ENCODE measurements at places on chromosomes 5 and 9.

DNA sequence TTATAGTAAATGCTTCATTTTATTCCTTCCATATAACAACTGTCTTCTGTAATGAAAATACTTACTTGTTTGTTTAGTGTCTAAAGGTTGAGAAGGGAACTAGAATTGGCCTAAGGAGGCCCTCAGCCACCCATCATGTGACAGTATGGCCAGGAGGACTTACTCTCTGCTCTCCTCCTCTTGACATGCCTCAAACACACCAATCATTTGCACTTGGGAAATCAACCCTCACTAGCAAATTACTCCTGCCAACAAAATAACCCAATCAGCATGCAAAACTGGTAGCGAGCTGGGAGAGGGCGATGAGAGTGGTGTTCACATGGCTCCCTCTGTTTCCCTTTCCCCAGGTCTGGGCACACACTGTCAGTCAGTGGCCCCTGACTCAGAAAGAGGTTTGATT is 58.6 kb upstream of the MEF2C start:
- DNase-seq: no peak

- no peak for DNase-seq
These were observed 795.8 kb downstream of the EFNA5 start for GRCh38 chr5:106874974-106875373.

GRCh38 chr9:133973791-133974630 is 18.1 kb downstream of the VAV2 start:
- DNase-seq: no peak

DNA sequence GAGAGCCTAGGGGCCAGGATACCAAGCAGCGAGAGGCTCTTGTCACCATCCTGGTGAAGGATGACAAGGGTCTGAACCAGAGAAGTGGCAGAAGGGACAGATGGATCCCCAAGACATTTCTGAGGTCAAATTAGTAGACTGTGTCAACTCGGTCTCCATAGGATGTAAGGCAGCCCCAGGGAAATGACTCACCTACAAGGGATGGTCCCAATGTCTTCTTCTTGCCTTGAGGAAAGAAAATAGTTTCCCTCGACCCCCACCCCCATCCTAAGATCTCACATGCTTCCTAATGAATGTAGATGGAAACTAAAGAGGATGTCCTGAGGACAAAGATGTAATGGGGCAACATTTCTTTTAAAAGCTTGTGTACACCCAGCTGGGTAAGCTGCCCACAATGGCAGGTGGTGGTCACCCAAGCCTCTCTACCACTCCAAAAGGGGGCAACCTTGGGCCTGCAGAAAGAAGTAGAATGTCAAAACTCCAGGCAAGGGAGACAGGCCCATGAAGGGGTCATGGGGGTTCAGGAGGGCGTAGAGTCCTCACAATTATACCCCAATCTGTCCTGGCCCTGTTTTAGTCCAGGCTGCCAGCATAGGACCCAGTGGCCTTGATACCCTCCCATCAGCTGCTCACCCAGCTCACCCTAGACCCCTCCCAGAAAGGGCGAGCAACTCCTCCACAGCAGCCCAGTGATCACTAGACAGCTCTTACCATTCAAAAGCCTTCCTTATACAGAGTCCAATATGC is 187.4 kb downstream of the ACTL7B start:
- no peak for DNase-seq

DNA sequence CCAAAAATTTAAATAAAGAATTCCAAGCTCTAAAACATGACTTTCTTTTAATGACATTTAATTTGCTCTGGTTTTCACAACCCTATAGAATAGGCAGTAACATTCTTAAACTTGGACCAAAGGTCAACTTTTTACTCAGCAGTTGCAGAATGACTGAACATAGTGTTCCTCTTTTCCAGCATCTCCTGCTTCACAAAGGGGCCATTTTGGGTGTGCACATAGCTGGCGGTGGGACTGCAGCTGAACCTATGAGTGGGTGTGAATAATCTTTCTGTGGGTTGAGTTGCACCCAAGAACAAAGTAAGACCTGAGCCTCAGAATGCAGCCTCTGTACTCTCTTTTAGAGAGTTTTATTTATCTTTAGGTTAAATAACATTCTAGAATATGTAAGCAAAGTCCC is 96.9 kb upstream of the HAPLN1 start:
- no peak for DNase-seq

DNA sequence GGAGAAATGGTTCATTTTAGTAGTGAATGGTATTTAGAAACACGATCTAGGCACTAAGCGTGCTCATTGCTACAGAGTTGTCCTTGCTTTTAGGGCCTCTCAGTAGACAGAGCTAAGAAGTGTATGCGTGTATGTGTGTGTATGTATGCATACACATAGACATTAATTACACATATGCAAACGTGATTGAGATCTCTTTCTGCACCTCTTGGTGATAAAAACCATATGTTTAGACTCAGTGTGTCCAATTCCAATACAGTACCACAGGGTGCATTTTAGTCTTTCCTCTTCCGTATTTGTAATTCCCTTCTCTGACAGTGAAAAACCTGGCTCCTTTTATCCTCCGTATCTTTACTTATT is 13.1 kb downstream of the TRIO start:
- no peak for DNase-seq

- no peak for DNase-seq
These were observed 299.1 kb upstream of the TYRP1 start for GRCh38 chr9:12394105-12394504.

- no peak for DNase-seq
These were observed 124.4 kb upstream of the NMUR2 start for GRCh38 chr5:152529440-152529839.

GRCh38 chr9:36597412-36598178 is 24.9 kb downstream of the MELK start:
- peak; percentile 9 for DNase-seq

DNA sequence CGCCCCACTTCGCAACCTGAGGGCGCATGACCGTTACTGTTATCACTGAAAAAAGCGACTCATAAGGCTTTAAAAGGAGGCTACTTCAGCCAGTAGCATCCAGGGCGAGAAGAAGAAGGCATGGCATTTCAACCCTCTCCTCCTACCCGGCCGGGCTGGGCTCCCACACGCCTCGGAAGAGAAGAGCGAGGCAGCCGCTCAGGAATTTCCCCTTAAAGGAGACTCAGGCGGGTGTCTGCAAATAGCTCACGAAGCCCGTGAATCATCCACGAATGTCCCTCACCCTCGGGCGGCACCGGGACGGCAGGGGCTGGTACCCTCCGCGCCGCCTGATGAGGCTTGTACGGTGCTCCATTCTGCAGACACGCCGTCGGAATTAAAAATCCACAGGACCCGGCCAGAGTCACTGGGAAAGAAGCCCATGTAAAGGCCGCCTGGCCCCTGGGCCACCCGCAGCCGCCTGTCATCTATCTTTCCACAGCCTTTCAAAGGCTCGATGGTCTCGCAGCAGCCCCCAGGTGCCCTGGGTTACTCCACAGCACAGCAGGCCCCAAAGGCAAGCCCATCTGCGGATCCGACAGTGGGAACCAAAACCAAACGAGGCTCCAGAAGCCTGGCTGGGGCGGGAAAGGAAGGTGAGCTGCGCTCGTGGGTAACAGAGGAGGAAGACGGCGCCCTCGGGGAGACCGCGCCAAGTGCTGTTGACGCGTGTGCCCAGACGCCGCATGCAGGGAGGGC is 11.8 kb downstream of the SLC12A7 start:
- no peak for DNase-seq

DNA sequence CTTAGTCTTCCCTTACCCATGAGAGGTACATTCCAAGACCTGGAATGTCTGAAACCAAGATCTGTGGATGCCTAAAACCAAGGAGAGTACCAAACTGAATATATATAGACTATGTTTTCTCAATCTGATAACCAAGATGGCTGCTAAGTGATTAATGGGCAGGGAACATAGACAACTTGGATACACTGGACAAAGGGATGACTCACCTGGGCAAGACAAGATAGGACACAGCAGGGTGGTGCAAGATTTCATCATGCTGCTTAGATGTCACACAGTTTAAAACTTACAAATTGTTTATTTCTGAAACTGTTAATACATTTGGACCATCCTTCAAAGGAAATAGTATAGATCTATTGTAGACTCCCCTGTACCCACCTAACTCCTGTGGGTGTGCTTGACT is 130.9 kb downstream of the HTR1A start:
- no peak for DNase-seq

DNA sequence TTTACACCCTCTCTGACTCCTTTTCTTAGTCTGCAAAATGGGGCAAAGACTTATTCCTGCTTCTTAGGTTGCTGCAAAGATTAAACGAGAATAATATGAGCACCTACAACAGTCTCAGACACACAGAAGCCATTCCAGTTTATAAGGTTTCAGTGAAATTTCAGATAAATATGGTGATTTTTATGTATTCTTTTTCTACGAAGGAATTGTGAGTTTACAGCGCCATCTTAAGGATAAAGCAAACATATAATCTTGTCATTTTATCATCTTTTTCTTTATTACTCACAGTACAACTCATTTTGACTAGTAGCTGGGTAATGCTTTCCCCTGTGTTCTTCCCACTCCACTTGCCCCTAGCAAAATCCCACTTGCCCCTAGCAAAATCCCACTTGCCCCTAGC is 29.2 kb upstream of the SMC5 start:
- no peak for DNase-seq

GRCh38 chr5:56684159-56684558 is 131.2 kb upstream of the MAP3K1 start:
- no peak for DNase-seq

DNA sequence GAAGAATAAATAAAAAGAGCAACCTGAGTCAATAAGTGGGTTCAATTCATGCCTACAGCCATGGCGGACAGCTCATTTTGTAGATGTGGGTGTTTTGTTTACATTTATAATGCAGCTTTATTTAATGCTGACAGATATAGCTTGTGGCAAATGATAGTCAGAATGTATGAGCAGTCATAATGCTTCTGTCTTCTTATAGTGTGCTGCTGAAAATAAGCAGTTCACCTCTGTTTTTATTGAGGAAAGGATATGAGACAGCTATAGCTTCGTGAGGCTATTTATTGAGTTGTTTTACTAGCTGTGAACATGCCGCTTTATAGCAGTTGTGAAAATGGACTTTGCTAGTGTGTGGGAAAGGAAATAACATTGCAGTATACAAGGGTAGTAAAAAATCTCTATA is 147.4 kb downstream of the PBX3 start:
- no peak for DNase-seq

DNA sequence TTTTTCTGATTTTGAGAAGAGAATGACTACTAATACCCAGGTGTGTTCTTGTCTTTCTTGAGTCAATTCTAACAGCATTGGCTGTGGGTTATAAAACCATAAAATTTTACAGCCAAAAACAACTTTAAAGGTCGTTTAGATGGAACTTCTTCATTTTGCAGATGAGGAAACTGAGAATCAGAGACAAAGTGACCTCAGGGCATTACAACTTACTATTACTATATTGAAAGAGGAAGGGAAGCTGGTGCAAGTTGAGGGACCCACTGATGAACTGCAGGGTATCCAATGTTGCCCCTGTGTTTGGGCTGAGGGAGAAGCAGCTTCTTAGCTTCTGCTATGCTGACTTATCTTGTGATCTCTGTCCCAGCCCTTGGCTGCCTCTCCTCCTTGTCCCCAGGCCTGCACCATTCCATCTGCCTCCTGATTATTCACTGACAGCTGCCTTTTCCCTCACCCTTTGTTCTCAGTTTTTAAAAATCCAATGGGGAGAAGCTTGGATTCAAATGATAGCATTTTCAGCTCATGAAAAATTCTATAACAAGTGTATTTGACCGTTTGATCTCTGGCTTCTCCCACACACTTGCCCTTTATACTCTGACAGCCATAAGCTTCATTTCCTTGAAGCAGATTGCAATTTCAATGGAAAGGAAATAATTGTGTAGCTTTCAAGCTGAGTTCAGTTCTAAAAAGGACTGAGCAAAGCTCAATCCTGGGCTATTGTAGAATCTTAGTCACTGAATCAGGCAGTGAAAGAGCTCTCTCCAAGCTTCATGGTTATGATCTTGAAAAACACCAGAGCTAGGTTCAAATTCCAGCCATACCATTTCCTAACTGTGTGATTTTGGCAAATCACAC is 68.5 kb downstream of the TMC1 start:
- DNase-seq: no peak

DNA sequence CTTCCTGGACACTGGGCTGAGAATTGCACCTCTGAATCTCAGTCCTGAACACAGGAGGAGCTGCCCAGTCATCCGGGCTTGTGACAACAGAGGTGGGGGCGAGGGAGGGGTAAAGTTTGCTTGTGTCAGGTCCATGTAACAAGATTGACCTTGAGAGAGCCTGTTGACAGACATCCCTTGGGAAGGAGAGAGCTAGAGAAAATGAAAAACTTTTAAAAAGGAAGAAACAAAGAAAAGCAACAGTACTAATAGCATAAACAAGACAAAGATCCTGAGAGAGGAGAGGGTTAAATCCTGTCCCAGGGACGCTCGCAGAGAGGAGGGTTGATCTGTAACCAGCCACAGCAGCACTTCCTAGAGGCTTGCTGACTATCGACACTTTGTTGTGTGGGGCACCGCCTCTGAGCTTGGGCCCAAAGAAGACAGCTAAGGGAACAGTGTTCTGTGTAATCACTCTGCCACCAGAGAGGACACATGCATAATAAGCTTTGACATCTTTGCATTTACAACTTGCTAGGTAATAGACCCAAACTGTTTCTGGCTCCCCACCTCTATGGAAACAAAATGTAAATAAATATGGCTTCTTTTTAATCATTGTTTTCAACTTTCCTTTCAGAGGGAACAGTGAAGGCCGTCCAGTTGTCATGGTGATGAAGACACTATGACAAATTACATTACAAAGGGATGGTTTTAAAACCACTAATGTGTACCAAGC is 363.7 kb downstream of the CSNK1G3 start:
- no peak for DNase-seq

DNA sequence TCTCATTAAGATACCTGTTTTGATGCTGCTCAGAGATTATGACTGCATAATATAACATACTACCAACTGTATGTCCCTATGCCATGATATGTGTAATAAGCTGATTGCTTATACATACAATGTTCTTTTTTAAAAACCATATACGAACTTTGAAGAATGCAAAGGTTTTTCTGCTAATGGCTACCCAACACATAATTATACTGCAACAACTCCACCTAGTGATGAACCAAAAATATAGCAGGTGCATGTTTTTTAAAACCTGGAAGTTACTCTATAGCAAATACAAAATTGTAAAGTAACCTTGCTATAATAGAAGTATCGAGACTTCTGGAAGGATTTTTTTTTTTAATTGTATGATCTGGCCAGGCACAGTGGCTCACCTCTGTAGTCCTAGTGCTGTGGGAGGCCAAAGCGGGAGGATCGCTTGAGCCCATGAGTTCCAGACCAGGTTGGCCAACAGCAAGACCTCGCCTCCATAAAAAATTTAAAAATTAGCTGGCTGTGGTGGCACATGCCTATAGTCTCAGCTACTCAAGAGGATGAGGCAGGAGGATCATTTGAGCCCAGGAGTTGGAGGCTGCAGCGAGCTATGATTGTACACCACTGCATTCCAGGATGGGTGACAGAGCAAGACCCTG is 49.1 kb downstream of the HOMER1 start:
- peak; percentile 17 for DNase-seq

DNA sequence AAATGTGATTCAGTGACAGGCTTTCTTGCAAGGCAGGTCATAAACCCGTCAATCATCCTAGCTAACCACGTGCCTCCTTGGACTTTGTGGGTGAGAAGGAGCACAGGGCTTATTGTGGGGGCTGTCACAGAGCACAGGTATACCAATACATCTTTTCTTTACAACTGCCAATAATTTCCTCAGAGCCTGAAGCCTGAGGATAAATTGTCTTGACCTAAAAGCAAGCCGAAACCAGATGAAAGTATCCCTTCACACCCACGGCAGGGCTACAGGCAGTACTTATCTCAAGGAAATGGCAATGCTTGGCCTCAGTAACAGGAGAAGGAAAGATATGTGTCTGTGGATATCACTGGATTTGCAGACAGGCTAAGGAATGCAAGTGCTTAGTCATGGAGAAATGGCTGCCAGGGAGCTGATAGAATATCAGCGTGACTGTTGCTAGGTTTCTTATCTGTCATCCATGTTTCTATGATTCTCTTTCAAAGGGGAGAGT is 90.3 kb upstream of the ZNF366 start:
- no peak for DNase-seq

All from CD4-positive, alpha-beta T cell treated with Interleukin-15 for 4 hours (primary cell).